ENCODE measurements at places on chromosomes 7 and 10.

DNA sequence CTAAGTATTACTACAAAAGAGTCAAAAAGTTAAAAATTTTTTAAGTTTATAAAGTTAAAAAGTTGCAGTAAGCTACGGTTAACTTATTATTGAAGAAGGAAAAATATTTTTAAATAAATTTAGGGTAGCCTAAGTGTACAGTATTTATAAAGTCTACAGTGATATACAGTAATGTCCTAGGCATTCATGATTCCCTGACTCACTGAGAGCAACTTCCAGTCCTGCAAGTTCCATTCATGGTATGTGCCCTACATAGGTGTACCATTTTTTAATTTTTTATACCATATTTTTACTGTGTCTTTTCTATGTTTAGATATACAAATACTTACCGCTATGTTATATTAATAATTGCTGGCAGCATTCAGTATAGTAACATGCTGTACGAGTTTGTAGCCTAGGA lies 92.3 kb downstream of the CTNNA3 start:
- no peak for DNase-seq

DNA sequence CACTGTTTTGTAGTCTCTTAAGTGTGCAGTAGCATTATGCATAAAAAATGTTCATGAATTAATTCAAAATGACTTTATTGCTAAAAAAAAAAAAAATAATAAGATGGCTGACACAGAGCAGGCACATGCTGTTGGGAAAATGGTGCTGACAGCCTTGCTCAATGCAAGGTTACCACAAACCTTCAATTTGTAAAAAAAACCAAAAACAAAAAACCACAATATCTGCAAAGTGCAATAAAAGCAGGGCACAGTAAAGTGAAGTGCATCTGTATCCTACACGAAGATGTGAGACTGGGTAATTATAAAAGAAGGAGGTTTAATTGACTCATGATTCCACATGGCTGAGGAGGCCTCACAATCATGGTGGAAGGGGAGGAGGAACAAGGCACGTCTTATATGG lies 185.8 kb downstream of the USP6NL start:
- DNase-seq, result no peak

GRCh38 chr7:1611708-1612241 lies 41.9 kb upstream of the PSMG3 start:
- DNase-seq, result no peak

DNA sequence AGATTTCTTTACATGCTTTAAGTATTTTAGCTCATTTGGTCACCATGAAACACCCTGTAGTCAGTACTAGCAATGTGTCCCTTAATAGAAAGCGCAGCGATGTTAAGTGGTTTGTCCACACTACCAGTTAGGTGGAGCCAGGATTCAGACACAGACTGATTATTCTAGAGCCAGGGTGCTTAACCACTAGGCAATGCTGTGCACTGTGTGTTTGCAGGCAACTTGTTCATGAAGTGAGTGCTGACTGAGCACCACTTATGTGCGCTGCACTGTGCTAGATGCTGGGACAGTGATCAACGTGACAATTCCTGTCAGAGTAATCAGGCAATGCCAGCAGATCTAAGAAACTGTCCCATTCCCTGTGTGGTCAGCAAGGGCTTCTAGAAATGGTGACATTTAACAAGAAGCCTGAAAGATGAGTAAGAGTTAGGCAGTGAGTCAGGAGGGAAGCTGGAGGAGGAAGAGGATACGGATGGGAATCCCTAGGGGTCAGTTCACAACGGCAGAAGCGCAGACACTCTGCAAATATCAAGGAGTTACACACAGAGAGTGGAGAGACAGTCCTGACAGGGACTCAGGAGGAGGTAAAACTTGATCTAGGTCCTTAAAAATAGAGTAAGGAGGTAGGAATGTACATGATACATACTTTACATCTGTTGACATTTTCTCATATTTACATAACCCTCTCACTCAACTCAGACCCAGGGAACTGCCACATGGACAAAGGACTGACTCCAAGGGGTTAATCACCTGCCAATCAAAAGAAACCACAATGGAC lies 69.7 kb upstream of the EGR2 start:
- no peak for DNase-seq

GRCh38 chr7:141785706-141786552 lies 4.1 kb upstream of the TAS2R5 start:
- DNase-seq, result peak; percentile 4

DNA sequence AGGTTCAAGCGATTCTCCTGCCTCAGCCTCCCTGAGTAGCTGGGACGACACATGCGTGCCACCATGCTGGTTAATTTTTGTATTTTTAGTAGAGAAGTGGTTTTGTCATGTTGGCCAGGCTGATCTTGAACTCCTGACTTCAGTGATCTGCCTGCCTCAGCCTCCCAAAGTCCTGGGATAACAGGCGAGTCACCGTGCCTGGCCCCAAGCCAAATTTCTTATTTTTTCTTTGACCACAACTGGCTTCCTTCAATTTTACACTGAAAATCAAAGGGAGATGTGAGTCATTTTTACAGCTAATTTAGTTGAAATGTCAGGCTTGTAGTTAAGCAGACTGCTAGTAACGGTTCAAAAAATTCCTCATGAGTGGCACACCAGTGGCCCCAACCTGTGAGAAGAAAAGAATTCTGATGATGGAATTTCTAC lies 7.8 kb downstream of the RNF216 start:
- DNase-seq, result no peak

DNA sequence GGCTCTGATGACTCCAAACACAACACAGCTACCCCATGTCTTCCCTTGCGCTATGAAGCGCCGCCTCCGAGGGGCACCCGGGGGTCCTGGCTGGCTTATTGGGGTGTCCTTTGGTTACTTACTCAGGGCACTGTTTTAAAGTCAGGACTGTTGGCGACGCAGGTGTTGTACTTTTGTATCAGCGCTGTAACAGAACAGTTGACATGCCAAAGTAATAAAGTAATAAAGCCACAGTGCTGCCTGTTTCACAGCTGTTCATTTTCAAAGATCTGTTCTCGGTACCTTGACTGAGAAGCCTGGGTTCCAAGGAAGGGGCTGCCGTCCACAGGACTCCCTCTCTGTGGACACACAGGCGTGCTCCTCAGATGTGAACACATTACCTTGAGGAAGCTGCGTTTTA lies 64.1 kb downstream of the WDR37 start:
- no peak for DNase-seq

GRCh38 chr10:8908013-8908412 lies 853.5 kb downstream of the GATA3 start:
- DNase-seq, result no peak

- no peak for DNase-seq
Measured at GRCh38 chr7:123679614-123680013, 23.9 kb downstream of the LMOD2 start.

DNA sequence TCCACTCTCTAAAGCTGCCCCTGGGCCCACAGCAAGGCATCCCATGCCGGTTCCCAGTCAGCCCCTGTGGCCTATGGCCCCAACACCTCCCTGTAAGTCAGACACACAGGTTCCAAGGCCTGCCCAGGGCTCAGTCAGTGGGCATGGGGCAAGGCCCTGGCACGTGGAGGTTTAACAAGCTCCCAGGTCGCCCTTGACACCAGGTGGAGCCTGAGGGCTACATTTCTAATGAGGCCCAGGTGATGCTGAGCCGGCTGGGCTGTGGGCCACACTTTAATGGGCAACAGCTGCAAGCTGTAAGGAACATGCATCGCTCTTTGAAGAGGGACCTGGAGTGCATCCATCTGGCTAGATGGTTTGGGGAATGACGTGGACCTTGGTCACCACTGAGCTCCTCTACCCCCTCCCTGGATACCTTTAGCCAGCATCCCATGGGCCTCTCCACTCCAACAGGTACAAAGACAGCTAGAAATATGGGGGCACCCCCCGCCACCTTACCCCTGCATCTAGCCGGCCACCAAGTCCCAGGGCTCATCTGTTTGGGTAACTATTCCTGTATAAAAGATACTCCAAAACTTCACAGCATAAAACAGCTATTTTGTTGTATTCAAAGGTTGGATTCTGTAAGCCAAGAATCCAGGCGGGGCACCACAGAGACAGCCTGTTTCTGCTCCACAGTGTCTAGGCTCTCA lies 122.5 kb downstream of the OAT start:
- no peak for DNase-seq

DNA sequence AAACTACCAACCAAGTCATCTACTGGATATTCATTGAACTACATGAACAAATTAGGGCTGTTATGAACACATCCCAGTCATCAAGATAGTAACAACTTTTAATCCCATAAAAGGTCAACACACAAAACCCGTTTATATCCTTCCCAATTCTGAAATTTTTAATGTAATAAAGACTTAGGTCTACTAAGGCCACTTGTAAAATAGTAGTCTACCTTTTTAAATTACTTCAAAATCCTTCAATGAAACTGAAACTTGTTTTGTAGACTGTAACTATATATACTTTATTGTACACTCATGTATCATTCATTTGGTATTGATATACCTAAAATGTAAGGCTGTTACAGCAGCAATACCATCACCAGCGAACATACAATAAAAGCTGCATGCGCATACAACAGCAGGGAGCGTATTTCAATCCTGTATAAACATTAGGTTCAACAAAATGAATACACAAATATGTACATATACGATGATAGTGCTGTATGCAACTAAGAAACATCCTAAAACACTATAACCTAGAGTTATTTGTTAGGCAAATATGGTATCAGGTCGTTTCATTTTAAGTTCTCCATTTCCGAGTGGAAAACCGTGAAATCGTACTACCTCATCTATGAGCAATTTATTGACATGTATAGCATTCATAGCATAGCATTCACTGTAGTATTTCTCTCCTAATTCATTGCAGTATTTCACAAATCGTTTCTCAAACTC lies 973 bp downstream of the ATAD1 start:
- no peak for DNase-seq

- no peak for DNase-seq
Measured at GRCh38 chr7:12712236-12712635, 24.8 kb downstream of the ARL4A start.

DNA sequence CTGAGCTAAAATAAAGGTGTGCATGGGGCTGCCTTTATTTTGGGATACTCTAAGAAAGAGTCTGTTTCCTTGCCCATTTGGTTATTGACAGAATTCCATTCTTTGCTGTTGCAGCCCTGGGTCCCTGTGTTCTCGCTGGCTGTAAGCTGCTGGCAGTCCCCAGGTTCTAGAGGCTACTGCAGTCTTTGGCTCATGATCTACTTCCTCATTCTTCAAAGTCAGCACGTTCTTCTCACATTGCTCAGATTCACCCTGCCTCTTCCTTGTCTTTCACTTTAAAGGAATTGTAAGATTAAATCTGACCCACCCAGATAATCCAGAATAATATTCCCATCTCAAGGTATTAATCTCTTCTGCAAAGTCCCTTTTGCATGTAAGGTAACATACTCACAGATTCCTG lies 620.3 kb downstream of the CCSER2 start:
- DNase-seq, result no peak

- peak; percentile 11 for DNase-seq
Measured at GRCh38 chr10:23343591-23344240, 881 bp downstream of the C10orf67 start.

DNA sequence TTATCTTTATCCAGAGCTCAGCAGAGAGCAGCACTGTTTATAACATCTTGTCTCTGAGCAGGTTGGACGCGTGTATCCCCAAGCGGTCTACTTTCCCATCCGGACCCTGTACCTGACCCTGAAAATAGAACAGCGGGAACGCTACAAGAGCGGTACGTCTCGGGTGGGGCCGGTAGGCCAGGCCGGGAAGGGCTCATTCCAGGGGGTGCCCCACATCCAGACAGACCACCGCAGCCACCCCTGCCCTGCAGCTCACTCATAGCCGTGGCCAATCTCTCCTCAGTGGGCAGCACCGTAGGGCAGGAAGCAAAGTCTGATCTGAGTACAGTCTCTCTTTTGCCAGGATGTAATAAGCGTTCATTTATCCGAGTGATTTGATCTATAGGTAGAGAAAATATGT lies 113.7 kb downstream of the TRRAP start:
- DNase-seq, result no peak

DNA sequence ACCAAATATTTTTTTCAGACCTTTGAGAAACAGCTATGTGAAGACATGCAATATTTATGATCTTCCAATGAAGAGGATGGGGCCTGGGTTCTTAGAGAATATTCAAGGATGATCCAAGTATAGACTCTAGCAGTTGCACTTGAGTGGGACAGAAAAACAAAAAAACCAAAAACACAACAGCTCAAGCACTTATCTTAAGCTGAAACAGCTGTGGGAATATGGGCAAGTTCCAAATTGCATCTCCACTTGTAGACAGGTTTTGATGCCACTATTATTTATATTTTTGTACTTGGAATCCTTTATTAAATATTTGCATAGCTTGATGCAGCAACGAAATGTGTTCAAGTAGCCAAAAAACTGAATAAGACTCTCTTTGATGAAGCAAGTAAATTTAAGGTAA lies 2.2 kb upstream of the PDK4 start:
- DNase-seq, result no peak

GRCh38 chr10:33799281-33799943 lies 464.9 kb upstream of the NRP1 start:
- DNase-seq, result no peak

GRCh38 chr7:1700086-1700485 lies 30.0 kb downstream of the ELFN1 start:
- DNase-seq, result no peak

GRCh38 chr10:80585812-80586211 lies 48.1 kb downstream of the SH2D4B start:
- DNase-seq, result no peak

DNA sequence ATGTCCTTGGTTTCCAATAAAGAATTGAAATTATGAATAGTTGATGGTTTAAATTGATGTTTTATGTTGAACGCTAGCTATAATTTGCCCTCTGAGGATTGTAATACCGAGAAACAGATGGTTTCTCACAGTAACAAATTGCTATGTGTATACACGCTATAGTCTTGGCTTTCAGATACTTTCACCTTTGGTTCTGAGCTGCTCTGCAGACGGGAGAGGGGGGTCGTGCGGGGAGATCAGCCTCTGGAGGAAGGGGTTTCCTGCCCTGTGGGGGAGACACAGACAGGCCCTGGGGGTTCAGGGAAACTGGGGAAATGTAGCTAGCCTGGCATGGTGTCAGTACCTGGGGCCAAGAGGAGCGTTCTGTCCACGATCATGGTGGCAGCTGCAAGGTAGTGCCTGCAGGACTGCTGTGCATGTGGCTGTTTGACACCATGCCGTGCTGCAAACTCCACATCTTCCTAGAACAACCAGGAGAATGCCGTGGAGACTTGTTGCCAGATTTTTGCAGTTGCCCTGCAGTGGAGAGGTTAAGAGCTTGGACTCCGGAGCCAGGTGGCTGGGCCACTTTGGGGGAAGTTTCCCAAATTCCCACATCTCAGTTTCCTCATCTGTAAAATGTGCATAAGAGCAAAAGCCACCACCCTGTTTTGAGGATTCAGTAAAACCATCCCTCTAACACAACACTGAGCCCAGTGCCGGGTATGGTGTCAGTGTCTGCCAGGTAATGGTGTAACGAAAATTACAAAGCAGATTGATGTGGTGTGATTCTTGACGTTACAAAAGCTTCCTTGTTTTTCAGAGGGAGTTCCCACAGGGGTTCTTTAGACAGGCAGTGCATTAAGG lies 167.9 kb downstream of the CUX1 start:
- DNase-seq, result no peak

- DNase-seq, result no peak
Measured at GRCh38 chr7:152177681-152178404, 152.4 kb downstream of the GALNT11 start.

Data from activated CD8-positive, alpha-beta memory T cell treated with anti-CD3 and anti-CD28 coated beads for 4 hours (primary cell).